Nucleus accumbens (tissue), 56 donors: ENCODE measurements at places on chromosomes 3 and 15.

- DNase-seq, result no peak
Measured at GRCh38 chr3:147301781-147302180, 104.6 kb downstream of the ZIC4 start.

- no peak for DNase-seq
Measured at GRCh38 chr3:57864853-57865252, 108.7 kb downstream of the SLMAP start.

DNA sequence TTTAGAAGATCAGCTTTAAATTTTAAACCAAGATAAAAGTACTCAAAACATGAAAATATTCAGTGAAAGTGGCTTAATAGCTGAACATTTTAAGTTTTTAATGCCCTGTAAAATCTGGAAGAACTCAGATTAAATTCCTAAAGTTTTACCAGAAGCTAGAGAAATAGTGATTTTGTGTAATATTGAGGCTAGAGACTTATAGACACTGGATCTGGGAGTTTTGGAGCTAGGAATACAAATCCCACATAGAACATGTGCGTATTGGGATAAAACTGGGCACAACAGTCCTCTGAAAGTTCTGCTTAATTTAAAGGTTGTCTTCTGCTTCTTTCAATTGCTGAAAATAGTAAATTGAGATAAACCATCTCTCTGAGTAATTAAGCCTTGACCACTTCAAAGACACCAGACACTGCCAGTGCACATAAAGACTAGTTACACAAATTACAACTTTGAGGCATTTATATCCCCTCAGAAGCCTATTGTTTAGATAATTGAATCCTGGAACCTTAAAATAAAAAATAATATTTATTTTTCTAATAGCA is 1382.5 kb downstream of the OTOL1 start:
- DNase-seq, result no peak

DNA sequence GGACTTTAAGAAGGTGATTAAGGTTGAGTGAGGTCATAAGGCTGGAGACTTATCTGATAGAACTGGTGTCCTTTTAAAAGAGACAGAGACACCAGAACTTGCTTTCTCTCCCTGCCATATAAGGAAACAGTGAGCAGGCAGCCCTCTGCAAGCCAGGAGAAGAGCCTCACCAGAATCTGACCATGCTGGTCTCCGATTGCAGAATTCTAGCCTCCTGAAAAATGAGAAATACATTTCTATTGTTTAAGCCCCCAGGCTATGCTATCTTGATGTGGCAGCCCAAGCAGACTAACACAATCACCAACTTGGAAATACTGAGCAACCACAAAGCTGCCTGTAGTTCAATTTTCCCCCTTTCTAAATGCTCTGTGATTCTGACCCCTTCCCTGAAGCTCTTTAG is 161.4 kb upstream of the RARB start:
- DNase-seq, result no peak

- DNase-seq, result no peak
Measured at GRCh38 chr15:26158176-26158575, 295.0 kb upstream of the ATP10A start.

DNA sequence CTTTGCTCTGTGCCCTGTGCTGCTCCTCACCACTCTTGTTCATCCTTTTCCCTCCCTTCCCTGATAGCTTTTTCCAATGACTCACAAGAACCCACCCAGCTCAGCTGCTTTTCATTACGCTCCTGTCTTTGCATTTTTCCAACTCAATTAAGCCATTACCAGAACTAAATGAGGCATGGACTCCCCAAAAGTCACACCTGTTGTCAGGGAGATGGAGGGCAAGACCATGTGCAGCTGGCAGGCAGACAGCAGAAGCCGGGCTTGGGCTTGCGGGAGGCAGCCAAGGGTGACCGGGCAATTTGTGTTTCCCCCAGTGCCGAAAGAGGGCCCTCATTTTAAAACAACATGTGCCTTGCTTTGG is 64.3 kb downstream of the CASR start:
- no peak for DNase-seq

GRCh38 chr3:150278843-150279381 is 129.2 kb upstream of the TSC22D2 start:
- DNase-seq, result no peak

- no peak for DNase-seq
Measured at GRCh38 chr3:40911928-40912327, 287.4 kb upstream of the CTNNB1 start.
